Posterior vena cava (tissue), 2 donors: ENCODE measurements at places on chromosomes 5 and 9. TPM values are rescaled to one million over a fixed set of nuclear protein-coding genes. Genes with fewer than 3 reads are reported as not detected.

DNA sequence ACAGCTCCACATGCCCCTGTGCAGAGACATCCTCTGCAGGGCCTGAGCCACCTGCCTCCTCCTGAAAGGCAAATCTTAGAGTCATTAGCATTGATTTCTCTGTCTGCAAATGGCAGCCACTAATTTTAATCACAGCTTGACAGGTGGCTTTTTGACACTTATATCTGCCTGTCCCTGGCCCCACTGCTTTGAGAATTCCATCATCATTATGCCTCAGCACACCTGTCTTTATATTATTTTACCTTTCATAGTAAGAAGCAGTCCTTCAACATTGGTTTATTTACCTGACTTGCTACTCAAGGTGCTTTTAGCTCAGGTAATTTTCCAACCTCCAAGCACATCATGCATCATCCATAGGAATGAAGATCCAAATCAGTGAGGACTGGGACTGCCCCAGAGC lies 451.3 kb downstream of the MTRR start:
- no peak for DNase-seq

DNA sequence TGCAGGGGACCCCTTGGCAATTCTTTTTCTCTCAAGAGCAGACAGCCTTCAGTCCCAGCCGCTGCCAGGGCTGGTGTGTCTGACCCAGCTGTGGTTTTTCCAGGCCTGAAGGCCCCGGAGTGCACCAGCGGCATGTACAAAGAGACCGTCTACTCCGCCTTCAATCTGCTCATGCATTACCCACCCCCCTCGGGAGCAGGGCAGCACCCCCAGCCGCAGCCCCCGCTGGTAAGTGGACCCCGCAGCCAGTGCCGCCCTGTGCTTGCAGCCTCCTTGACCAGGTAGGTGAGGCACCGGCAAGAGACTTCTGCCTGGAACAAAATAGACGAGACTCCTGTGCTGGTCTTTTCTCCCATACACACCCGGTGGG lies 1.3 kb downstream of the TCF7 start:
- no peak for DNase-seq

- DNase-seq = no peak
These were observed 3.0 kb downstream of the MVB12B start for GRCh38 chr9:126329476-126330275.

GRCh38 chr5:10489810-10490426 lies 48.2 kb downstream of the ROPN1L start:
- no peak for DNase-seq

GRCh38 chr9:113579283-113580040 lies 115.9 kb downstream of the RGS3 start:
- DNase-seq = no peak

GRCh38 chr9:17580119-17580518 lies 1.3 kb downstream of the SH3GL2 start:
- DNase-seq = no peak

GRCh38 chr5:154598021-154598420 lies 120.0 kb upstream of the HAND1 start:
- DNase-seq = no peak

- DNase-seq = no peak
These were observed 14.2 kb upstream of the ZNF608 start for GRCh38 chr5:124760608-124761007.

GRCh38 chr5:36311956-36312355 lies 10.3 kb upstream of the RANBP3L start:
- DNase-seq = no peak

DNA sequence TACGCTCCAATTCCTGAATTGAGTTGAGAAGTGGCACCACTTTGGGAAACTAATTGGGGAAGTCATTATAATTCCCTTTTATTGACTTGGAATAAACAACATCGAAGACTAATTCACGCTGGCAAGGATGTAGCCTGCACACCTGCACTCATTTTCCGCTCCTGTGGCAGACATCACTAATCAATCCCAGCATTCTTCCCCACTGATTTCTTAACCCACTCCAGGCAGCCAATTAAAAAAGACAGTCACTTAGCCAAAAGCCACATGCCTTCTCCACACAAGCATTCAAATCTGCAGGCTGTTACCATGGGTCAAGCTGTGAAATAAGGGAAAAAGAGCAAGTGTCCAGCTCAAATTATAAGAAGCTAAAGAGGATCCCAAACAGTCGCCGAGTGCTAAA lies 68.2 kb upstream of the HRH2 start:
- no peak for DNase-seq

- DNase-seq = no peak
These were observed 1.3 kb downstream of the FGF10 start for GRCh38 chr5:44387921-44388320.

DNA sequence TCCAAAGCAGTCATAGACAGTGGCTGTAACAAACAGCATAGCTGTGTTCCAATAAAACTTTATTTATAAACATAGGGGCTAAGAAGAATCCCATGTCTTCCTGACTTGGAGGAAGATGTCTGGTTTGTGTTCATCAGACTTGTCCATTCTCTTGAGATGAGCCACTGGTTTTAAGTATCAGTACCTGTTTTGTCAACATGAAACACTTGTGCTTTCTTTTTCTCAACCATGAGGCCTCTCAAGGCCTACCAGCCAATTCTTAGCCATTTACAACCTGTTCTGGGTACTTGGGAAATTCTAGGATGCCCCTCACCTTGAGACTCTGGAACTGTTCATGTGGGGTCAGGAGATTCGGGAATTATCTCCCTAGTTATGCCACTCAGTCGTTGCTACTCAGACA lies 154.3 kb upstream of the PPP1R2B start:
- no peak for DNase-seq

- DNase-seq = no peak
These were observed 126.1 kb downstream of the SEMA5A start for GRCh38 chr5:9419794-9420193.

GRCh38 chr9:69412741-69413150 lies 87.7 kb downstream of the ENTREP1 start:
- DNase-seq = peak; percentile 90

- no peak for DNase-seq
These were observed 62.6 kb downstream of the SEMA5A start for GRCh38 chr5:9483243-9483642.

GRCh38 chr9:115413304-115413703 lies 295.3 kb upstream of the TNC start:
- no peak for DNase-seq

- DNase-seq = peak; percentile 79
These were observed 20.1 kb upstream of the NSMF start for GRCh38 chr9:137478962-137479861.

- DNase-seq = no peak
These were observed 308.2 kb downstream of the ACTL7B start for GRCh38 chr9:108547411-108548135.

GRCh38 chr5:37814699-37815098 lies 25.1 kb downstream of the GDNF start:
- no peak for DNase-seq

GRCh38 chr5:138961221-138961620 lies 86.1 kb upstream of the LRRTM2 start:
- DNase-seq = no peak

GRCh38 chr5:80481019-80481893 lies 6.6 kb upstream of the FAM151B start:
- DNase-seq = no peak

DNA sequence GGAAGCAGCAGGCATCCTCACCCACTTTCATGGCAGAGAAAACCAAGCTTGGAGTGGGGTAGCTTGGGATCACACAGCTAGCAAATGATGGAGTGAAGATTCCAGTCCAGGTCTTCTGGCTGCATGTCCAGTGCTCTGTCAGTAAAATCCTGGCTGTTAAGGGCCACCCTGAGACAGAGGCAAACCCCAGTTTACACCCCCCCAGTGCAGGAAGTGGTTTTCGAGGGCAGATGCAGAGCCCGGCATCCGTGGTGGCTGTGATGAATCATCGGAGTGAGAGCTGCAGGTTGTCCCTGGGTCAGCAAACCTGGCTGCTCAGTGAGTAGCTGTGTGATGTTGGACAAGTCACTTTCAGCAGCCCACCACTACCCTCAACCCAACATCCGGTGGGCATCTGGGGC lies 115.4 kb downstream of the RGS3 start:
- DNase-seq = peak; percentile 90

DNA sequence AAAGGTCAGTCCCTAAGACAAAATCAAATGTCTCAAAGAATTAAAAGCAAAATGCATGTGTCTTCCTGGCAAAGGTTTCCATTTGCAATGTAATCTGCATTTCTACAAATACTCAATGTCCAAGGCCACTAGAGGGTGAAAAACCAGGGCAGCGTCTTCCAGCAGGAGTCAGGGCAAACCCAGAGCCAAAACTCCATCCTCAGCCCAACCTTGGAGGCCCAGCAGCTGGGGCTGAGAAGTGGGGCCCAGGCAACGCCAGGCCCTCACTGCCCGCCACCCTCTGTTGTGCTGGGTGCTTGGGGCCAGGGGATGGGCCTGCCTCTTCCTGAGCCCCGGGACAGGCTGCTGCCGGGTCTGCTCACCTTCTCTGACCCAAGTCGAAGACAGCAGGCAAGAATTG lies 200.1 kb downstream of the PAX5 start:
- DNase-seq = no peak

GRCh38 chr5:73291873-73292272 lies 118.9 kb downstream of the TMEM174 start:
- DNase-seq = no peak

GRCh38 chr5:52469835-52470234 lies 317.9 kb upstream of the ITGA1 start:
- no peak for DNase-seq

DNA sequence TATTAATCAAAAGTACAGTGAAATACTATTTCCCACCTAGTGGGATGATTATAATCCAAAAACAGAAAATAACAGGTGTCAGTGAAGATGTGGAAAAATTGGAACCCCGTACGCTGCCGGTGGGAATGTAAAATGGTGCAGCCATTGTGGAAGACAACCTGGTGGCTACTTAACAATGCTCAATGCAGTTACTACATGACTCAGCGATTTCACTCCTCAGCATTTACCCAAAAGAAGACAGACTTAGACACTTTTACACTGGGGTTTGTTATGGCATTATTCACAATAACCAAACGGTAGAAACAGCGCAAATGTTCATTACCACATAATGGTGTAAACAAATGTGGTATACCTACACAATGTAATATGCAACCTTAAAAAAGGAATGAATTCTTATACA lies 23.9 kb downstream of the SECISBP2 start:
- DNase-seq = no peak

- no peak for DNase-seq
These were observed 36.5 kb downstream of the NSUN2 start for GRCh38 chr5:6596388-6596787.

GRCh38 chr5:98906756-98907355 lies 22.0 kb downstream of the CHD1 start:
- DNase-seq = no peak

- DNase-seq = no peak
These were observed 204.9 kb downstream of the ELAVL2 start for GRCh38 chr9:23621188-23621587.

DNA sequence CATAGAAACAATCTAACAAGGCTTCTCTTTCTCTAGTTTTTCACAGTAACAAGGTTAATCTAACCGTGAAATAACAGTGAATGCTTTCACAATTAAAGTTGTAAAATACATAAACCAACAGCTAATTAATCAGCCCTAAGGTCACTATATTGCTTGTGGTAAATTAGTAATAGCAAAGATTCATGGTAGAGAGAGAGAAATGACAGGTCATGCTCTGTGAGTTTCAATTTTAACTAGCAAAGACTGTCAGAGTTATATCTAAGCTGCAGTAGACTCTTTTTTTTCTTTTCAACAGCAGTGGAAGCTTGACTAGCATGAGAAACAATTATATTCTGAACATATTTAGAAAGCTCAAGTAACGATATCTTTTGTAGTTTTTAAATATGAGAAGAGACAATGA lies 1068.0 kb downstream of the MAT2B start:
- DNase-seq = no peak

- no peak for DNase-seq
These were observed 44.5 kb downstream of the CAMSAP1 start for GRCh38 chr9:135862809-135863208.

DNA sequence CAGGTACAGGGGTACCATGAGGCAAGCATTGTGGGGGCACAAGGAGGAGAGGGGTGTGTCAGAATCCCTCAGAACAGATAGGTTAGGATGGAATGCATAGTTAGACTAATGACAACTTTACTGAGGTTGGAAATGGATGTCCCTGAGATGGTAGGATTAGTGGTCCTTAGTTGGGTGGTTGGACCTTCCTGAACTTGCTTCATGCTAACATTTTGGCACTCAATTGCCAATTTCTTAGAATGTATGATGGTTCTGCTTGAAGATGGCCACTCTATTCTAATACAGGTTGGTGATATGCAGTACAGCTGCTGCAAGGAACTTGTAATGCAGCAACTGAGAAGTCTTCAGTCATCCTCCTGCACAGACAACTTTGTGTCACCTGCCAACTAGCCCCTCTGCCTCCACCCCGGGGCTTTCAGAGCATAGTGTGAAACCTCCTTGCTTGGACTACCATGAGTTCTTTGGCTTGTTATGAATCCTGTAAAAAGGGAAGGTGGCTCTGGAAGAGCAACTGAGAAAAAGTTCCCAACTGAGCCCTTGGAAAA lies 5.4 kb downstream of the CCNI2 start:
- DNase-seq = no peak

The SPAAR gene
- total RNA-seq = 2.5 TPM

The PCDHGA3 gene
- total RNA-seq = 3.0 TPM

The FXN gene
- total RNA-seq = 9.3 TPM

The SERF1A gene
- total RNA-seq = 6.0 TPM

The SCGB3A1 gene
- not detected for total RNA-seq

The WHRN gene
- 2.5 TPM for total RNA-seq

The TPPP gene
- 10.8 TPM for total RNA-seq

The PCDHGB1 gene
- total RNA-seq = 2.8 TPM

The CCDC152 gene
- 0.90 TPM for total RNA-seq

The PDE8B gene
- 7.7 TPM for total RNA-seq

The PCDHA1 gene
- total RNA-seq = not detected

The GCNT4 gene
- total RNA-seq = 3.0 TPM

The FBXL7 gene
- total RNA-seq = 22.1 TPM
